Activated naive CD8-positive, alpha-beta T cell treated with anti-CD3 and anti-CD28 coated beads, Interleukin-2, amount 50 U/mL, for 24 hours (primary cell): ENCODE measurements at places on chromosomes 2 and 18.

- DNase-seq = no peak
These were observed 51.3 kb upstream of the RND3 start for GRCh38 chr2:150538651-150539201.

GRCh38 chr2:160747501-160748170 lies 254.0 kb upstream of the RBMS1 start:
- DNase-seq = no peak

GRCh38 chr18:68833756-68834155 lies 35.9 kb downstream of the CCDC102B start:
- DNase-seq = no peak

DNA sequence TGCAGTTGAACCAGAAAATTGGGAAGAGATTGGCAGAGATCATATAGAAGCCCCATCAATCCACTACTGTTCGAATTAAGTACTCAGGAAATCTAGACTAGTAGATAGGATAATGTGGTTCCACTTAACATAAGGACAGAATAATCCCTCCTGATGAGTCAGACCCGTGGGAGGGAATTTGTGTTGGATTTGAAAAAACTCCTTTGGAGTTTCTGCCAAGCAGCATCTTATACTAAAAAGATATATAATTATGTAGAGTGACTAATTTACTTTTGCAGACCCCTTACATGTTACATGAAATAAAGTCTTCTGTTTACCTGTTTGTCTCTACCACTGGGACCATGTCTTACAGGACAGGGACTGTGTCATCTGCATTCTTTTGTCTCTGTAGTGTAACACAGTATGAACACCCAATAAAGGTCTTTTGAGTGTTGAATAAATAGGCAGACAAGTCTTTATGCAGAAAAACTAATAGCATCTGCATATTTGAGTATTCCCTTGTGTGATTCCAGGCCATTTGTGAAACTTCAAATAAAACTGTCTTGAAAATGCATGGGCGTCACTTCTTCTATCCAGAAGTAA lies 122.6 kb upstream of the DNAJC10 start:
- no peak for DNase-seq
